ENCODE measurements at places on chromosomes 3 and 15.

DNA sequence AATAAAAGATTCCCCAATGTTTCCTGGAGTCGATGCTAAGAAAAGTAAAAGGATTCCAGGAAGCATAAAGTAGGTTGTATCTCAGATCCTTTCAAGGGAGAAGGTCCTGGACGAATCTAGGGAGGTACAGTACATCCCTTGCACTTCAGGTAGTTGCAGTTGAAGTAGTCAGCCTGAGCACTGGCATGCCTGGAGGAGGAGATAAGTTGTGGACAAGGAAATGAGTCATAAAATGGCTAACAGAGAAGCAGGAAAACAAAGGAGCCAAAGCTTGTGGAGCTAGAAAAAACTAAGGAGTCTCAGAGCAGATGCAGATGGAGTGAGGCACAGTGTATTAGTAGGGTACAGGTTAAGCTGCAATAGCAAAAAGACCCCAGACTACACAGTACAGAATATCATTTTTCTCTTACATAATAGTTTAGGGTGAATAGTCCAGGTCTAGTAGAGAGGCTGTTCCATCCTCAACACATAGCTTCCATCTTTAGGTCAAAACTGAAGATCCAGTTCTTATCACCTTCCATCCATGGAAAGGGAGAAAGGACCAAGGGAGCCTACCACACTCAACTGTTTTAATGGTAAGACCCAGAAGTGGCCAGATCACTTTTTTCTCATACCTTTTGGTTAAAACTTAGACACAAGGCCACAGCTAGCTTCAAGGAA is 41.3 kb downstream of the COL6A5 start:
- DNase-seq = no peak
- H3K27ac ChIP-seq = peak overlapping the region; percentile 27
- H3K4me1 ChIP-seq = peaks cover 17% of the 10 kb centered on the region
- no peak overlapping the region for H3K4me3 ChIP-seq
- no peaks in the 10 kb centered on the region for H3K27me3 ChIP-seq

GRCh38 chr15:64197425-64197824 is 34.6 kb upstream of the PPIB start:
- H3K27me3 ChIP-seq = no peaks in the 10 kb centered on the region
- no peak overlapping the region for H3K4me3 ChIP-seq
- H3K36me3 ChIP-seq = peaks cover 11% of the 10 kb centered on the region
- H3K27ac ChIP-seq = no peak overlapping the region
- no peak for DNase-seq
- H3K4me1 ChIP-seq = no peaks in the 10 kb centered on the region

DNA sequence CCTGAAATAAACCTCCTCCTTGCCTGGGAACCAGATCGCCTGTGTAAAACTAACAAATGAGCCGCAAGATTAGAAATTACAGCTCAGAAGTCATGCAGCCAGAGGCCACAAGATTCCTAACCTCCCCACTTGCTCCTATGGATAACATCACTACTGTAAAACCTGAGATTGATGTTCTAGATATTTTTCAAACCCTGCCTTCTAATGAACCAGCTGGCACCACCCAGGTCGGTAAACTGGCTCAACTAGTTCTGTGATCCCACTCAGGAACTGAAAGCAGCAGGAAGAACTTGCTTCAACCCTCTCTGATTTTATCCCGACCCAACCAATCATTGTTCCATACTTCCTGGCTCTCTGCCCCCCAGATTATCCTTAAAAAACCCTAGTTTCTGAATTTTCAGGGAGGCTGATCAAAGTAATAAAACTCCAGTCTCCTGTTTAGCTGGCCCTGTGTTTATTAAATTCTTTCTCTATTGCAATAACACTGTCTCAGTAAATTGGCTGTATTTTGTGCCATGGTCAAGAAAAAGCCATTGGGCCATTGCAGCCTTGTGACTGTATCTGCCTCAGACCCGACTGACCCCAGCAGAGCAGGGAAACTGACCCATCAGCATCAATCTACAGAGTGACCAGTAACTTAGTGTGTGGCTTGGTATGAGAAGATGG is 98.9 kb downstream of the RPLP1 start:
- H3K4me3 ChIP-seq = no peak overlapping the region
- H3K27me3 ChIP-seq = peaks cover 2% of the 10 kb centered on the region
- no peaks in the 10 kb centered on the region for H3K4me1 ChIP-seq
- no peak for DNase-seq
- H3K27ac ChIP-seq = no peak overlapping the region

DNA sequence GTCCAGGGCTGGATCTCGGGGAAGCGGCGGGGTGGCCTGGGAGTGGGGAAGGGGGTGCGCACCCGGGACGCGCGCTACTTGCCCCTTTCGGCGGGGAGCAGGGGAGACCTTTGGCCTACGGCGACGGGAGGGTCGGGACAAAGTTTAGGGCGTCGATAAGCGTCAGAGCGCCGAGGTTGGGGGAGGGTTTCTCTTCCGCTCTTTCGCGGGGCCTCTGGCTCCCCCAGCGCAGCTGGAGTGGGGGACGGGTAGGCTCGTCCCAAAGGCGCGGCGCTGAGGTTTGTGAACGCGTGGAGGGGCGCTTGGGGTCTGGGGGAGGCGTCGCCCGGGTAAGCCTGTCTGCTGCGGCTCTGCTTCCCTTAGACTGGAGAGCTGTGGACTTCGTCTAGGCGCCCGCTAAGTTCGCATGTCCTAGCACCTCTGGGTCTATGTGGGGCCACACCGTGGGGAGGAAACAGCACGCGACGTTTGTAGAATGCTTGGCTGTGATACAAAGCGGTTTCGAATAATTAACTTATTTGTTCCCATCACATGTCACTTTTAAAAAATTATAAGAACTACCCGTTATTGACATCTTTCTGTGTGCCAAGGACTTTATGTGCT is 527 bp downstream of the B2M start:
- H3K36me3 ChIP-seq = peaks cover 19% of the 10 kb centered on the region
- H3K27me3 ChIP-seq = peaks cover 2% of the 10 kb centered on the region
- H3K4me1 ChIP-seq = peaks cover 19% of the 10 kb centered on the region
- peak; percentile 25 for DNase-seq
- H3K27ac ChIP-seq = peak overlapping the region; percentile 99
- peak overlapping the region; percentile 98 for H3K4me3 ChIP-seq

GRCh38 chr3:127462111-127462655 is 128.3 kb downstream of the TPRA1 start:
- peaks cover 6% of the 10 kb centered on the region for H3K27me3 ChIP-seq
- no peak overlapping the region for H3K27ac ChIP-seq
- no peak overlapping the region for H3K4me3 ChIP-seq
- H3K4me1 ChIP-seq = no peaks in the 10 kb centered on the region

DNA sequence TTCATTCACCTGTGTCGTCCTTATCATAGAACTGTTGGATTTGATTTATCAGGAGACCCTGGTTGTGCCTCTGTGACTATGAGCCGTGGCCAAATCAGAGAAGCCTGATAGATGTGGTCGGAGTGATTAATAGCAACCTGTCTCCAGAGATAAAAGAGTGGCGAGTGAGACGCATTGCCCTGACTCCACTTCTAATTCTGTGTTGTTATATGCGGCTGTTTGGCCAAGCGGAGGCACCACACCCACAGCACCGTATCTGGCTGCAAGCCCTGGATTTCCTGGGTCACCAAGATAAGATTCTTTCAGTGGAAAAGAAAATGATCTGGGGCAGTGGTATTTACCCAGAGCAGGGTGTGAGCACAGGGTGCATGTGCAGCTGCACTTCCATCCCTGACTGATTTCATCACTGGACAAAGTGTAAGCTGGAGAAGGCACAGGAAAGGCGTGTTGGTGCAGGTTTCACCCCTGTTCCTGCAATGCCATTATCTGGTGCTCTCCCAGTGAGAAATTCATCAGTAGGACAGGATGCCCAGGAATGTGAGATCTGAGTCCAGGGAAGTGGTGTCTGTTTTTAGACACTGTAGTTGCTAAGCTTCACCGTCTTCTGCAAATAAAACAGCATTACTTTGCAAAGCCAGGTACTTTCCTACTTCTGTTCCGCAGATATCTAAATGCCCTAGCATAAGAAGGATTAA is 84.6 kb downstream of the CD47 start:
- H3K4me3 ChIP-seq = no peak overlapping the region
- peaks cover 15% of the 10 kb centered on the region for H3K4me1 ChIP-seq
- H3K27me3 ChIP-seq = no peaks in the 10 kb centered on the region
- no peak for DNase-seq
- no peak overlapping the region for H3K27ac ChIP-seq

- no peaks in the 10 kb centered on the region for H3K36me3 ChIP-seq
- no peaks in the 10 kb centered on the region for H3K4me1 ChIP-seq
- H3K27ac ChIP-seq = no peak overlapping the region
- no peaks in the 10 kb centered on the region for H3K27me3 ChIP-seq
These were observed 16.8 kb downstream of the NEO1 start for GRCh38 chr15:73069109-73069508.

- H3K27ac ChIP-seq = no peak overlapping the region
- no peak for DNase-seq
- H3K36me3 ChIP-seq = no peaks in the 10 kb centered on the region
- H3K4me1 ChIP-seq = no peaks in the 10 kb centered on the region
- H3K27me3 ChIP-seq = no peaks in the 10 kb centered on the region
- H3K4me3 ChIP-seq = no peak overlapping the region
These were observed 615.7 kb downstream of the TBL1XR1 start for GRCh38 chr3:176581589-176581988.

DNA sequence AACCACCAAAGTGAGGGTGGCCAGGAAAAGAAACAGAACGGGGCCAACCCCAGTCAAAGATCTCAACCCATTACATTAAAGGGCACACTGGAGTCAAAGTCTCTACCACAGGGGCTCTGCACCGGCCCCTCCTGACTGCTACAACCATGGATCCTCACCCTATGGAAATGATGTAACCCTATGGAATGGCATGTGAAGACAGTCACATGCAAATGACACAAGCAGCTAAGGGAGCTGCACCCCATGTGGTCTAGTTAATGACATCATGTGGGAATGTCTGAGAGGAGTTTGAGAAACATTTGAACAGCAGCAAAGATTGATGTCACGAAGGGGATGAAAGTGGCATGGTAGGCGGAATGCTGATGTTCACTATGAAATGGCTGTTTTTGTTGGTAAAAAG is 298.2 kb upstream of the SLCO3A1 start:
- no peak for DNase-seq
- H3K4me1 ChIP-seq = no peaks in the 10 kb centered on the region
- H3K27me3 ChIP-seq = peaks cover 1% of the 10 kb centered on the region
- no peaks in the 10 kb centered on the region for H3K36me3 ChIP-seq
- no peak overlapping the region for H3K27ac ChIP-seq
- H3K4me3 ChIP-seq = no peak overlapping the region

- no peaks in the 10 kb centered on the region for H3K36me3 ChIP-seq
- H3K27ac ChIP-seq = no peak overlapping the region
- DNase-seq = no peak
- no peaks in the 10 kb centered on the region for H3K4me1 ChIP-seq
- H3K27me3 ChIP-seq = no peaks in the 10 kb centered on the region
These were observed 1561.6 kb downstream of the OTOL1 start for GRCh38 chr3:163058031-163058854.

DNA sequence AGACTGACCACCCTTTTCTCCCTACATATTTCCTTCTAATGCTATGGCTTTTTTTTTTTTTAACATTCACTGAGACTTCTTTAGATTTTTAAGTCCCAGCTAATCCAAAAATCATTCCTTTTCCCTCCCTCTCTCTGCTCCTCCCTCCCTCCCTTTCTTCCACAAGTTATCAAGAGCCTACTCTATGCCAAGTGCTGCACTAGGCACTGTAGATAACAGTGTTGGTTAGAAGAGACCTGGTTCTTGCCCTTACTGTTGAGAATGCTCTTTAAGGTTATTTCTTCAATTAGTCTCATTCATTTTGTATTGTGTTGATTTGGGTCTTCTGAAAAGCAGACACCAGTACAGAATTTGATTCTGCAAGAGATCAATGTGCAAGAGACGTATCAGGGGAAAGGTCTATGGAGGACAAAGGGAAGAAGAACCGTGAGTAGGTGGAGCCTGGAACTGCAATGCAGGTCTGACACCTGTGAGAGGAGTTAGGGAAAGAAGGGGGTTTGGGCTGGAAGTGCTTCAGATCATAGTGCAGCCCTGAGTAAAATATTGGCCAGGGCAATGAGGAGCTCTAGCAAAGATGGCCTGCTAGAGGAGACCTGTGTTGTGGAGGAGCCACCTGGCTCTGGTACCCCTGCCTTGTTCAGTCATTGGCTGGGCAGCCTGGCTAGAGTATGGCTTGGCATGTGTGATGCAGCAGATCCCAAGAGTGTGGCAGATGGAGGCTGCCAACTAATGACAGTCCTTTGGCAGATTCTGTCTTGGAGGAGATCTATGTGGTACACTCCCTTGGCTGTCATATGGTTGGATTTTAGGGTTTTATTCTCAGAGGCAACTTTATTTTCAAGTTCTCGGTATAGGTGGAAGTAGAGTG is 9.7 kb upstream of the PCOLCE2 start:
- H3K36me3 ChIP-seq = no peaks in the 10 kb centered on the region
- no peak for DNase-seq
- no peak overlapping the region for H3K4me3 ChIP-seq
- H3K27ac ChIP-seq = no peak overlapping the region
- peaks cover 11% of the 10 kb centered on the region for H3K4me1 ChIP-seq

DNA sequence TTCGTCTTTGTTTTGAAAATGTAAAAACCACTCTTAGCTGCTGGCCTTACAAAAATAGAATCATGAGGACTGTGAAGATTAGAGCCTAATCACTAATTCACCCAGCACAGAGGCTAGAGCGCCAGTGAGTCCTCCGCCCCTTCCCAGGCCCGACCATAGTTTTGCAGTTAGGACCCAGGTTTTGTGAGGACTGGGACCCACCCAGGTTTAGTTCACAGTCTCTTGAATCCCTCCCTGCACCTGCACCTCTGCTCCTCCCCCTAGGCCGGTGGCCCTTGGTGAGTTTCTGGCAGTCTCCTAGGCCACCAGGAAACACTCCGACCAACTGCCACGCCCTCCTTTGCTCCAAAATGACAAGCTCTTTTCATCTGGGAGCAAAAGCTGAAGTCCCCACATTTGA is 136.0 kb upstream of the CCDC54 start:
- peak; percentile 20 for DNase-seq
- peaks cover 3% of the 10 kb centered on the region for H3K27me3 ChIP-seq
- H3K4me1 ChIP-seq = peaks cover 5% of the 10 kb centered on the region
- H3K4me3 ChIP-seq = peak overlapping the region; percentile 98
- peak overlapping the region; percentile 67 for H3K27ac ChIP-seq

- no peaks in the 10 kb centered on the region for H3K36me3 ChIP-seq
- H3K27ac ChIP-seq = no peak overlapping the region
- H3K4me1 ChIP-seq = peaks cover 17% of the 10 kb centered on the region
- peaks cover 7% of the 10 kb centered on the region for H3K27me3 ChIP-seq
- no peak for DNase-seq
These were observed 67.3 kb upstream of the GLCE start for GRCh38 chr15:69093127-69093526.

GRCh38 chr3:194254040-194254439 is 97.1 kb downstream of the CPN2 start:
- H3K4me3 ChIP-seq = no peak overlapping the region
- H3K27me3 ChIP-seq = peaks cover 12% of the 10 kb centered on the region
- peaks cover 34% of the 10 kb centered on the region for H3K4me1 ChIP-seq
- peak overlapping the region; percentile 7 for H3K27ac ChIP-seq
- no peaks in the 10 kb centered on the region for H3K36me3 ChIP-seq
- peak; percentile 1 for DNase-seq

DNA sequence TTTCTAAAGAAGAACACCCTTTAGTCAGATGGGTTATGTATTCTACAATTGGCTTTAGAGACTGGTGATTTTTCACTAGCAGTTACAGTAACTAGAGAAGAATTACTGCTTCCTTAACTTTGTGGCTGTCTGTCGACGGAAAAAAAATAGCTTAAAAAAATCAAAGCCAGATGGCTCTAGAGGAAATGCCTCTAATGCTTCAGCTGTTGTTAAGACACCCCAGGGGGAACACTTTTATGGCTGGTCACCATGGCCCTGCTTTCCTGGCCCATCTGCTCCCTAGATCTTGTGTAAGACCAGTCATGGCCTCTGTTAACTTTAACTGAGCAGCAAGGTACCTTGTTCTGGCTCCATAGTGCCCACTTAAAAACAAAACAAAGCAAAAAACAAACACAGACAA is 198.6 kb upstream of the PLSCR5 start:
- no peak overlapping the region for H3K27ac ChIP-seq
- no peaks in the 10 kb centered on the region for H3K36me3 ChIP-seq
- no peak for DNase-seq
- H3K4me1 ChIP-seq = peaks cover 3% of the 10 kb centered on the region
- no peaks in the 10 kb centered on the region for H3K27me3 ChIP-seq
